Foreskin keratinocyte (primary cell): ENCODE measurements at places on chromosomes 5 and 9. TPM values are rescaled to one million over a fixed set of nuclear protein-coding genes. Genes with fewer than 3 reads are reported as not detected.

ASPN gene
- total RNA-seq: not detected in 2 replicates

LCNL1 gene
- not detected in 2 replicates for total RNA-seq

ANKRA2 gene
- total RNA-seq: 11.3 and 11.4 TPM in 2 replicates

ACOT12 gene
- not detected in 2 replicates for total RNA-seq

EDIL3 gene
- total RNA-seq: 0.04 and 0.10 TPM in 2 replicates

PSD2 gene
- not detected in 2 replicates for total RNA-seq

TPRN gene
- total RNA-seq: 6.2 and 6.6 TPM in 2 replicates

FBP2 gene
- not detected in 2 replicates for total RNA-seq

ZNF618 gene
- 10.7 and 11.4 TPM in 2 replicates for total RNA-seq

CCDC187 gene
- total RNA-seq: 0.03 TPM in 1 of 2 replicates, not detected in the other

SNCB gene
- total RNA-seq: 0.78 and 1.3 TPM in 2 replicates

SPINK6 gene
- 0.61 and 1.1 TPM in 2 replicates for total RNA-seq

PCDHGB7 gene
- total RNA-seq: 0.46 and 1.1 TPM in 2 replicates

PLEKHG4B gene
- total RNA-seq: not detected in 2 replicates

SPATA31E1 gene
- not detected in 2 replicates for total RNA-seq

SPATA31A3 gene
- total RNA-seq: not detected in 2 replicates

SH2D3C gene
- 0.17 and 0.28 TPM in 2 replicates for total RNA-seq

PCDHB8 gene
- total RNA-seq: not detected in 2 replicates

AFAP1L1 gene
- 16.5 and 16.6 TPM in 2 replicates for total RNA-seq
